ENCODE measurements at places on chromosomes 4 and X.
A peak's percentile ranks its signal among the peaks of the same experiment; 100 is the strongest.

- no peak for DNase-seq
Observed at GRCh38 chrX:139495324-139495723, 35.2 kb upstream of the F9 start.

DNA sequence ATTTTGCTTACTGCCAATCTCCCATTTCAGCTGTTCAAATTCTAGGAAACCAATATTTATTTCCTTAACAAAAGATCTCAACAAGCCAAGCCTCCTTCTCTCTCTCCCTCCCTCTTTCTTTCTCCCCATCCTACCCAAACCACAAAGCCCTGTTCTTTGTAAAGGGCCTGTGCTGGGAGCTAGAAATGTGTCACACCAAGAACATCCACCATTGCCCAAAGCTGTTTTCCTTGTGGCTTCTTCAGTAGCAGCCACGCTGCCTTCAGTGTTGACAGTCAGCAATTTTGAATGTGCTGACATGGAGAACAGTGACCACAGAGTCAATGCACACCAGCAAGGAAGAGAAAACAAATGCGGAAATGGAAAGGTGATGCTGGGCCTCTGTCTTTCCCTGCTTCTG is 203.0 kb downstream of the MAML3 start:
- DNase-seq: no peak

DNA sequence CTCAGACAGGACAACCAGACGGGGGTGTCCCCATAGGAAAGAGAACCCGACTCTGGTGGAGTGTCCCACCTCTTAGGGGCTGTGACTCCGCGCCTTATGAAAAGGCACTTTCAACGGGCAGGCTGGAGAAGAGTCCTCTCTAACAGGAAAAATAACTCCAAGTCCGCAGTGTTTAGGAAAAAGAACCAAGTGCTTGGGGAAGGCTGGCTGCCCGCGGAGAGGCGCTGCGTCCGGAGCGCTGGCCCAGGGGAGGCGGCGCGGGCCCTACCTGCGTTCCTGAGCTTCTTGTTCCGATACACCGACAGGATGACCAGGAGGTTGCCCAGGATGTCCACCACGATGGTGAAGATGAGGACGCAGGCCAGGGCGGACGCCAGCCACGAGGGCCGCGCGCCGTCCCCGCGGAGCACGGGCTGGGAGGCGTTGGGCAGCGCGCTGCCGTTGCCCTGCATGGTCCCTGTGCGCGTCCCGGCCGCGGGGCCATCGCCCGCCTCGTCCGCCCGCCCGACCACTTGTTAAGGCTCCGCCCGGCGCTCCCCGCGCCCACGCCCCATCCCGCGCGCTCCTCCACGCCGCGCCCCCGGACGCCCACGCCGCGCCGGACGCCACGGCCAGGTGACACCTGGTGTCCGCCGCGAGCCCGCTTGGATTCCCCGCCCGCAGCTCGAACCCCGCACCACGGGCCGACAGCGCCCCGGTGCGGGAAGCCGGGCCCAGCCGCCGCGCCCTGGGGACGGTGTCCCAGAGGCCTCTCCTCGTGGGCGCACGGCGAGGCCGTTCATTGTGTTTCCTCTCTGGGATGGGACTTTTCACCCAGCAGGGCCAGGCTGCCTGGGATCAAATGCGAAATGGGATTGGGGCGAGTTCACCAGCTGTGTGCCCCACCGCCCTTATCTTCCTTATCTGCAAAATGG is at the start of gene MTNR1A:
Gene MTNR1A (minus strand): TSS at position 654 of the 914 bp plus-strand sequence. CDS start 202 bp downstream, at position 452.
- DNase-seq: no peak

DNA sequence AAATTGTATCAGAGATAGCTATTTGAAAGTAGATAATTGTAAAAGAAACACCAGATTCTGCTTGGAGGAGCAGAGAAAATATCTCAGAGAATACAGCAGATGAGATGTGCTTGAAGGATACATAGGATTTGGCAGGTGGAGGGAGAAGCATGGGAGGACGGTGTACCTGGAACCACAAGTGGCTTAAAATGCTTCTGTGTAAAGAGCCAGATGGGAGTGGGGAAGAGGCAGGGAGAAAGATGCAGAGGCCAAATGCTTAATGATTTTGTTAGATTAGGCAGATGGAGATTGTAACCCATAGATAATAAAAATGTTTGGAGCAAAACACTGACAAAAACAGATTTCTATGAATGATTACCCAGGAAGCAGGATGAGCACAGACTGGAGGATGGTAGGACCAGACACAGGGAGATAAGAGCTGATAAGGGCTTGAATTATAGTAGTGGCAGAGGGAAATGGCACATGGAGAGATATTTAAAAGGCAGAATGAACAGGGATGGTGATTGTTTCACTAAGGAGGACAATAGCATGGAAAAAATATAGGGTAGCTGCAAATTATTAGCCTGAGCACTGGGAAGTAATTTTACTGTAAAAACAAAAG is 145.7 kb upstream of the TBC1D9 start:
- no peak for DNase-seq

DNA sequence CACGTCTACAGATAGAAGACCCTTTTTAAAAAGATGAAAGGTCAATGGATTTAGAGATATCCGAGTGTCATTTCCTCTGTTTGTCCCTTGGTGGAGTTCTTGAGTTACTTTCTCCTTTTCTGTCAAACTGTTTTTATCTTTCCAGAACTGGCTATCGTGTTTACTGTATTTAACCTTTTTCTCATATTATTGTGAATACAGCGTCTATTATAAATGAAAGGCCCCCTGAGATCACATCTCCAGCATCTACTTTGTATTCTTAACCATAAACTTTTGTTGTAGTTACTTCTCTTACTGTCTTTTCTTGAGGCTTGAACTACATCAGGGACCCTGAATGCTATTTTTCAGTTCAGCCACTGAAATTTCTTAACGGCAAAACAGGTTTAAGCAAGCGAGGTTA is 4.0 kb upstream of the PCDH7 start:
- no peak for DNase-seq

GRCh38 chrX:12999422-12999821 is 24.5 kb downstream of the TMSB4X start:
- peak; percentile 64 for DNase-seq

GRCh38 chrX:54891573-54891972 is 29.1 kb upstream of the TRO start:
- DNase-seq: peak; percentile 58

DNA sequence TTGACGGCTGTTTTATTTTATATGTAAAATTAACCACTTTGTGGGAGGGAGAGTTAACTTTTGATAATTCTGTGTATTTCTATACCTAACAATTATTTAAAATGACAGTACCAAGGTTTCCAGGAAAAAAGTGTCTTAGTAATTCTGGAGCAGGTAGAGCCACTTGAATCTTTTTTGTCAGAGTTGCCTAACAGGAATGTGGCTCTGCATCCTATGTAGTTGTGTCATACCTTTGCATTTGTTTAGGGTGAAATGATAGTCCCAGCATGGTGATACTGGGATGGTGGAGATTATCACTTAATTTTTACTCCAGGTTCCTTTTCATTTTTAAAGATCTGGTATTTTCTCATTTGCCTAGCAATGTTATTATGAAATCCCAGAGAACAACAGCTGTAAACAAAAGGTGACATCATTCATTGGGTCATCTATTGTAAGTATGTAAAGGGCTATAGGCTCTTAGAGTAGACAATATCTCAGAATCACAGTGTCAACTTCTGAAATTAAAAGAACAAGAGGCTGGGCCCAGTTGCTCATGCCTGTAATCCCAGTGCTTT is 9.6 kb downstream of the SGMS2 start:
- no peak for DNase-seq

Measured in CD4-positive, alpha-beta T cell treated with Interferon alpha-2 for 1 hour (primary cell).